Endothelial cell (in vitro differentiated cells): ENCODE measurements at places on chromosomes 13 and 19.

DNA sequence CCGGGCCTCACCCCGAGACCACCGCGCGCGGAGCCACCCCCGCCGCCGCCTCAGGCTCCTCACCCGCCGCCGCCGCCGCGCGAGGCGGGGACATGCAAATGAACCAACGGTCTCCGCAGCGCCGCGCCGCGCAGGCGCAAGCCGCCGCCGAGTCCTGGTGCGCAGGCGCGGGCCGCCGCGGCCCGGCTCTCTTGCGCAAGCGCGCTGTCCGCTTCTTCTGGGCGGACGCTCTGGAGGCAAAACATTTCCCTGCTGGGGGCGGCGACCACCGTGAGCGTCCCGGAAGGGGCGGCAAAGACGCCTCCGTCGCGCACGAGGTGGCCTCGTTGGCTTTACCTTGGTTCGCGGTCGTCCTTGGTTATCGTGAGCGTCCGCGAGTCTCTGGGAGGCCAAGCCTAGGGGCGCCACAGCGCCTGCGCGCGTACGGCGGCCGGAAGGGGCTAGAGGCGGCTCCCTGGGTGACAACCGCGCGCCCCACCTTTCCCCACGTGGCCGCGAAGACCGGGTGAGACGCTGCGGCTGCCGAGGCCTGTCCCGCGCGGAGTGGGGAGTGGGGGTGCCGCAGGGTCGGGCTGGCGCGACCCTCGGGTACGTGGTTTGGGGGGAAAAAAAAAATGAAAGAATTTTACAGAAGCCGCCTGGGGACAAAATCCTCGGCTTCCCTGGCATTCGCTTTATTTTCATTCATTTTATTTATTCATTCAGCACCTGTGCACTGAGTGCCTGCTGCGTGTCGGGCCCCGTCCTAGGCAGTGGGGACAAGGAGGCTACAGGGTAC, at the start of the genes ARMC6 and SUGP2:
Gene ARMC6, plus strand, starts transcription at position 178 of the 778 bp plus-strand sequence. CDS start 607 bp downstream, outside the sequence.
Gene SUGP2, minus strand, starts transcription at position 92 of the 778 bp plus-strand sequence. CDS start 2,446 bp downstream, outside the sequence.
- peak; percentile 90 for DNase-seq

- no peak for DNase-seq
Observed at GRCh38 chr13:52712385-52712784, 27.2 kb downstream of the CNMD start.

GRCh38 chr13:45289936-45290563, 50.9 kb downstream of the TPT1 start:
- no peak for DNase-seq

DNA sequence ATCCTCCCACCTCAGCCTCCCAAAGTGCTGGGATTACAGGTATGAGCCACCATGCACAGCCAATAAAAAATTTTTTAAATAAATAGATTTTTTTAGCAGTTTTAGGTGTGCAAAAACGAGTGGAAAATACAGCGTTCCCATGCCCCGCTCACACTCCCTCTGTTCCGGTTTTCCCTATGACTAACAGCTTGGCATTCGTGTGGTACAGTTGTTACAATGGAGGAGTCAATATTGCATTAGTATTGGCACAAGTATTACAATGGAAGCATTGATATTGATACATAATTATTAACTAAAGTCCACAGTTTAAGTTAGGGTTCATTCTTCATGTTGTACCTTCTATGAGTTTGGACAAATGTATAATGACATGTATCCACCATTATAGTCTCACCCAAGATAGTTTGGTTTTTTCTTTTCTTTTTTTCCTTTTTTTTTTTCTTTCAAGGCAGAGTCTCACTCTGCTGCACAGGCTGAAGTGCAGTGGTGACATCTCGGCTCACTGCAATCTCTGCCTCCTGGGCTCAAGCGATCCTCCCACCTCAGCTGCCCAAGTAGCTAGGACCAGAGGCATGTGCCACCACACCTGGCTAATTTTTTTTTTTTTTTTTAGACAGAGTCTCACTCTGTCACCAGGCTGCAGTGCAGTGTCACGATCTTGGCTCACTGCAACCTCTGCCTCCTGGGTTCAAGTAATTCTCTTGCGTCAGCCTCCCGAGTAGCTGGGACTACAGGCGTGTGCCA, 15.4 kb upstream of the RAB20 start:
- no peak for DNase-seq

GRCh38 chr13:47038188-47038587, 141.3 kb upstream of the HTR2A start:
- no peak for DNase-seq

GRCh38 chr19:10222201-10222890, 8.8 kb downstream of the S1PR2 start:
- no peak for DNase-seq

DNA sequence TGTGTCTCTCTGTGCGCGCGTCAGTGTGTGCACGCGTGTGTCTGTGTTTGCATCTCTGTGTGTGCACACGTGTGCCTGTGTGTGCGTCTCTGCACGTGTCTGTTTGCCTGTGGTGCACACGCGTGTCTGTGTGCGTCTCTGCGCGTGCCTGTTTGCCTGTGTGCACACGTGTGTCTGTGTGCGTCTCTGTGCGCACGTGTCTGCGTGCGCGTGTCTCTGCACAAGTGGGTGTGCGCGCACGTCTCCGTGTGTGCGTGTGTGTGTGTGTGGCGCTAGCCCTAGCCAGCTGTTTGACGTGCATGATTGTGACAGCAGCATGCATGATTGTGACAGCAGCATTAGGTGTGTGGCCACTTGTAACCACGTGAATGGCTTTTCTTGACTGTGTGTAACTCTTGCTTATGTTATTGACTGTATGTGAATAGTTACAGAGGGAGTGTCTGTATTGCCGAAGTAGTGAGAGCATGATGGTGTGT, 31.1 kb downstream of the ZNF146 start:
- no peak for DNase-seq

DNA sequence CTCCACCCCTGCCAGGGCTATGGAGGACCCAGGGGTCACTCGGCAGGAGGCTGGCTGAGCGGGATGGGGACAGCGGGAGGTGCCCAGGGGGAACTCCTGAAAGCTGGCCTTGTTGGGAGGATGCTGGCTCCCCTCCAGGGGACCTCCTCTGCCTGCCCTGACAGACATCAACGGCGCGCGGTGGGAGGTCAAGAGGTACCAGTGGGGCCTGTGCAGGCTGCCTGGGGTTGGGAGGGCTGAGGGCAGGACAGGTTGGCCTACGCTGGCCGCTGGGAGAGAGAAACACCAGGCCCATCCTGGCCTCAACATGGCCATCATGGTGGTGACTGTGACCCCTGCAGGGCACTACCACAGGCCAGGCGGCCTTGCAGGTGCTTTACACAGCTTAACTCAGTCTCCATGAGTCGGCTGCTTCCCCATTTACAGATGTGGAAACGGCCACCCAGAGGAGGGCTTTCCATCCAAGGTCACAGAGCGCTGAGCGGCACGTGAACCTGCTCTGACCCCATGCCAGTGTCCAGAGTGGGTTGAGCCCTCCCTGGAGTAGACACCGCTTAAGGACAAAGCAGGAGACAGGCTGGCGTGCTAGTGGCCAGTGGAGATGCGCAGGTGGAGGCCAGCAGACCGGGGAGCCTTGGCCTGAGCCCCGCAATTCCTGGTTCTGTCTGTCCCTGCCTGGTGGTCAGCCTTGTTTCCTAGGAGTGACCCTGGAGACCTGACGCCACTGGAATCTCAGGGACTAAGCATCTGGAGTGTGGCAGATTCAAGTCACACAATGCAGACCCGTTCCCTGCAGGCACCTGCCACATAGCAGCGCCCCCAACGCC, 27.6 kb downstream of the CEBPG start:
- DNase-seq = no peak

GRCh38 chr13:71577127-71577526, 289.9 kb downstream of the DACH1 start:
- no peak for DNase-seq

DNA sequence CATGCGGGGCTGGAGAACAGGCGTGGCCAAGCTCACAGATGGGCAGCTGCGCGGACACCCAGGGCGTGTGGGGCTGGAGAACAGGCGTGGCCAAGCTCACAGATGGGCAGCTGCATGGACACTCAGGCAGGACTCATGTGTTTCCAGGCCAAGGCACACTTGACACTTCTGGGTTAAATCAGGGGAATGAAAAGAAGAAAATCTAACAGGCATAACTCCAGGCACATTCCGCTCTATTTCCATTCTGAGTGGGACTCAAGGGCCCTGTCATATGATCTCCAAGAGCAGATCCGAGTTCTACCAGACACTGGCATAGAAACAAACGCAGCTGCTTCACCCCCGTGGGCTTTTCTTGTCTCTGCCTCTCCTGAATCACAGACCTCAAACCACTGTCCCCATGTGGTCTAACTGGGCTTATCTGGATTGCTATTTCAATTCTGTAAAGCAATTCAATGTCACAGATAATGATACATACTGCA, 17.4 kb upstream of the C13orf46 start:
- DNase-seq = no peak
